ENCODE measurements at places on chromosomes 2 and 18. TPM values are rescaled to one million over a fixed set of nuclear protein-coding genes. Genes with fewer than 3 reads are reported as not detected.
A peak's percentile ranks its signal among the peaks of the same experiment; 100 is the strongest.

DNA sequence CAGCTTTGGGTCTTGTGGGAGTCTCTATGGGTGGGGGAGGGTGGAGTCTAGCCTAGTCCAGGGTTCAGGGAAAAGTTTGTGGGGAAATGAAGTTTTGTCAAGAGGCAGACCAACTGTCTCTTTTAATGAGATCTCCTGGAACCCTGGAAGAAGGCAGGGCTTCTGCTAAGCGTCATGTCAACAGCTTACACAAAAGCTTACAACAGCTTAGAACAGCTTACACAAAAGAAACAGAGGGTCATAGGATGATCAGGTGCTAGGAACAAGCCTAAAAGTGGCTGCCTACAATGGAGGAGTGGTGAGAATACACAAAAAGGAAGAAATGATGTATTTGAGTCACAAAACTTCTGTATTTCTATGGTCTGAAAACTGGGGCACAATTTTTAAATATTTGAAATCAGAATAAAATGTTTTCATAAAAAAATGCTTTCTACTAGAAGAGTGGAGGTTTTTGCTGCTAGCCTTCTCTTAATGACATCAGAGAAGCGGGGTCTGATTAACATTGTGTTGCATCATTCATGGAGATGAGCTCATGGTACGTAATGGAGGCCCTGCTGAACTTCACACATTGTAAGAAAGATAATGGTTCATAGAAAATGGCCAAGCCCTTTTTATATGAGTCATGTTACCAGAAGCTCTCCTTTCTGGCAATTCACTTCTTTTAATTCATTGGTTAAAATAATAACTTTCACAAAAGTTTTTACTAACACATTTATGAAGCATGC is 351.0 kb downstream of the PIK3C3 start:
- DNase-seq, result no peak

DNA sequence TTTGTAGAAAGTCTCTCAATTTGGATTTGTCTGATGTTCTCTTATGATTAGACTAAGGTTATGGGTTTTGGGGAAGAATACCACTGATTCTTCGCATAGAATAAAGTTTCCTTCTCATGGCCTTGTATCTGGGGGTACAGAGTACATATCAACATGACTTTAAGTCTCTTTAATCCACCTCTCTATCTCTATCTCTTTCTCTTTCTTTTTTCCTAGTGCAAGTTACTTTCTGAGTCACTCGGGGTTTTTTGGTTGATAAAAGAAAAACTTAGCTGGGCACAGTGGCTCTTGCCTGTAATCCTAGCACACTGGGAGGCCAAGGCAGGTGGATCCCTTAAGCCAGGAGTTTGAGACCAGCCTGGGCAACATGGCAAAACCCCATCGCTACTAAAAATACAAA is 100.1 kb upstream of the MAP4K3 start:
- no peak for DNase-seq

DNA sequence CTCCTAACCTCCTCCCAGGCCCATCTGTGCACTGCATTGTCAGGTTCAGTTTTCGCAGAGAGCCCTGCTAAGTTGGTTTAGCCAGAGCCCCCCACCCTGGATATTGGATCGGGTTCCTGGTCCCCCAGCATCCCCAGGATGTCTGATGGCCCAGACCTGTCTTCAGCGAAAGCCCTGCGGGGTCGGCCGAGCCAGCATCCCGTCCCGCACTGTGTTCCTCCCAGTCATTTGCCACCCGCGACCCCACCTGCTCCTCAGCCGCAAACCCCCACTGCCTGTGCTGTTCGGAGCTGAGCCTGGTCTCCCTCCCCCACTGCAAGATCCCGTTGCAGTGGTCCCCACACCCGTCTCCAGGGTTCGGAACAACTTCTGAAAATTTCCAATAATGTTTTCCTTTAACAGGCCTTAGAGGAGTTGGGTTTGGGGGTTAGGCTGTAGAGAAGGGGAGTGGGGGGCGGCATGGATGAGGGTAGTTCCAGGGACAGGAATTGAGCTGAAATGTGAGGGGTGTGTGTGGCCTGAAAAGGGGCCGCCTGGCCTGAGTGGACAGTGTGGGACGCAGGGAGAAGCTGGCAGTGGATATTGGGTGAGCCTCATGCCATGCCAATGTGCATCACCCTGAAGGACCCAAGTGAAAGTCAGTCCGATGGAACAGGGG is 1.6 kb upstream of the COPS9 start:
- no peak for DNase-seq

DNA sequence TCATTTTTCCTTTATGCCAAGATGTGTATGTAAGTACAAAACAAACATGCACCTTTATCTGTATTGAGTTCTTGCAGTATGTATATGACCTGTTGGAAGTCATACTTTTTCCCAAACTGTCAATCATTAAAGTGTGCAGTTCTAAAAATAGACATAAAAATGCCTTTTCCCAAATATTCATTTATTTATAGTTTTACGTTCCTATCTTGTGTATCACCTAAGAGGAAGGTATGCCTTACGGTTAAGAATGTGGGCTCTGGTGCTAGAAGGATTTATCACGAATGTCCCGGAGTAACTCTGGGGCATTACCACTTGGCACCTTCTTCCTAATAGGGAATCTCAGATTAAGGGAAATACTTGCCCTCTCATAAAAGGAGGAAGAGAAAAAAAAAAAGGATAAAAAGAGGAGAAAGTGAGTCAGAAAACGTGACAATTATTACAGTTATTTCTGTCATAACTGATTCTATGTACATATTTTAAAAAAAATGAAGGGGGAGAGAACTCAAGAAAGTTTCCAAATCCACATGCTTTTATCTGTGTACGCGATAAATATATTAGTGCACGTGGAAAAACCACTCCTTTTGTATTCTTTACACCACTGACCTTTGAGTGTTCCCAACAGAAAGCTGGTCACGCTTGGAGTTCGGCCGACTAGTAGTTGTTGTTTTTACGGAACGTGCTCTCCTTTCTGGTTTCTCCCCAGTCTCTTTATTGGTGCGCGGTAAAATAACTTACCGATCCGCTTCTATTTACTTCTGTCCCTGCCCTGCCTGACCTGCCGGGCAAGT is 721 bp downstream of the MCEE start:
- peak; percentile 2 for DNase-seq

GRCh38 chr2:192091476-192091875 is 103.3 kb downstream of the TMEFF2 start:
- no peak for DNase-seq

KCNG2 gene
- 0.15 TPM for polyA plus RNA-seq

TUBB8B gene
- polyA plus RNA-seq, result 0.51 TPM

All from right renal pelvis (tissue), 4 donors.